ENCODE measurements at places on chromosomes 5 and 9.

- no peak for DNase-seq
Measured at GRCh38 chr9:36878986-36879982, 154.8 kb downstream of the PAX5 start.

DNA sequence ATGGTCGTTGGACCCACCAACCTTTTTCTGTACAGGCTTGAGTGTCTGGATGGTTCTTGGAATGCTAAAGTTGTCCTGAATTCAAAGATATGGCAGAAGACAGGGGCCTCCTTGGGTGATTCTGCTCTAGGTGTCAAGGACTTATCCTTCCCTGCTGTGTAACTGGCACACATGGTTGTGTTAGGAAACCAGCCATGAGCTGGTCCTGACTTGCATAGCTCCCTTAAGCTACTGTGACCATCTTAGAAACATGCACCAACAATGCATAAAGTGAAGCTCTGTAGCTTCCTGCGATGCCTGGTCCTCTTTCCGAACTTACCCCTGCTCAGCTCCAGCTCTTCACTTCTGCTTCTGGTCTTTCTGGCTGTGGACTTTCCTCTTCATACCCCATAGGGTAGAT lies 224.6 kb downstream of the TLE4 start:
- no peak for DNase-seq

DNA sequence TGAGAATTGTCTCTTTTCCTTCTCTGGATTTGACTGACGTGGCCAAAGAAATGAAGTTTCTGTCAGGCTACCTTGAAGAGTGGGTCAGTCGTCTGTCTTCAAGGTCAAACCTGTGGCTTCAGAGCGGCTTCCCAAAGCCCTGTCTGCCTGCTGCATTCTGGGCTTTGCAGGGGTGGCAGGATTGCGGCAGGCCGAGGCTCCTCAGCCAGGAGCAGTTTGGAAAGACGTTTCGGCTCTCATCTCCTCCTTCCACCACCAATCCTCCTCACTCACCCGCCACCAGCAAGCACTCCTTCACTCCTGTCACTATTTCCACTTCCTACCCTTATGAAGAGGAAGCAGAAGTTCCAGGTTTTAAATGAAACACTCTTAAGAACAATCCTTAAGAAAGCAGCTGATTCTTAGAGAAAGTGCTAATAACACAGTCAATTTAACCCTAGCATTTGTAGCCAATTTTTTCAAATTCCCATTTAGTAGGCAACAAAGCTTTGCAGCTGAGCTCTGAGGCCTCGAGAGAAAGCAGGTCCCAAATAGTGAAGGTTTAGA lies 351.7 kb downstream of the ZNF608 start:
- no peak for DNase-seq

GRCh38 chr5:154546719-154547118 lies 68.7 kb upstream of the HAND1 start:
- DNase-seq, result no peak

DNA sequence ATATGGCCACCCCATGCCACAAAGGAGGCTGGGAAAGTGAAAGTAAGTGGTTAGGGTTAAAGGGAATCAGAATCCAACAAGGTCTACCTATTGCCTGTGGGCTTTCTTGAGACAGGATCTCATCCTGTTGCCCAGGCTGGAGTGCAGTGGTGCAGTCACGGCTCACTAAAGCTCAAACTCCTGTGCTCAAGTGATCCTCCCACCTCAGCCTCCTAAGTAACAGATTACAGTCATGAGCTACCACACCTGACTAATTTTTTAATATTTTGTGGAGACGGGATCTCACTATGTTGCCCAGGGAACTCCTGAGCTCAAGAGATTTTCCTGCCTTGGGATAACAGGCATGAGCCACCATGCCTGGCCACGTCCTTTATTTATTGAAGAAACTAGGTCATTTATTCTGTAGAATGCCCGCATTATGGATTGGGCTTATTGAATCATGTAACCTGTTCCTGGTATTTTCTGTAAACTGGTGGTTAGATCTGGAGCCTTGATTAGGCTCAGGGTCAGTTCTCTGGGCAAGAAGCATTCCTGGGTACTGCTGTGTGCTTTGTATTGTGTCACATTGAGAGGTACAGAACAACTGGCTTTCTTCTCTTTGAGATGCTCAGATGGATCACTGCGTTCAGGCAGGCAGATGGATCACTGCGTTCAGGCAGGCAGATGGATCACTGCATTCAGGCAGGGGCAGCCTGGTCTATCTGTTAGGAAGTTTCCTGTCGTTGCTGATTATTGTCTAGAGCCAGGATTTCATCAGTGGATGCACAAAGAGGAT lies 41.6 kb downstream of the ERGIC1 start:
- DNase-seq, result no peak

DNA sequence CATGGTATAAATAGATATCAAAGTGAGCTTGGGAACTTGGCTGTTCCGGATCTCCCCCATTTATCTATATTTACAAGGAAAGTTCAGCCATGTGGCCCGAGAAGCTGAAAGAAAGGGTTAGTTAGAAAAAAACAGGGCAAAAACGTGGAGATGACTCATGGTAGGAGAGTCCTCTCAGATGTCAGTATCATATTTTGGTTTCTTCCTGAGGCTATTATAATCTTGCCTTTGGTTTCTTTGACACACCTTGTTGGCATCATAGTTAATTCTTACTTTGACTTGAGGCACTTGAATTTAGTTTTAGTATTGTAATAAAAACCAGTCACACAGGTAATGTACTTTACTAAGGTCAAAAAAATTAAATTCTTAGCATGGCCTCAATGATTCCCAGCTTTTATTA lies 59.9 kb downstream of the GABRA6 start:
- no peak for DNase-seq

DNA sequence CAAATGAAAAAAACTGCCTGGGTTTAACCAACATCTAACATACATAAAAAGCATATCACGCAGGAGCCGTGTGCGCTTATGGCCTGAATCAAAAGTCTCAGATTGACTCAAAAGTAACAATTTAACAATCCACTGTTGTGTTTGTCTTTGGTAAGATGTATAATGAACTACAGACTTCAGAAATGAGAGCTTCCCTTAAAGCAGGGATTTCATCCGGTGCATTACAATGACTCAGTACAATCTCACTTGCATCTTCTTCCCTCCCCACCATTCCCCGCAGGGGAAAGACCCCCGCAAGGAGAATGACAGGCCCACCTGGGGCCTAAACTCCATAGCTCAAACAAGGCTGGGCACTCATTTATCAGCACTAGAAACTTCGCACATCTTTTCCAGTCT lies 1.4 kb downstream of the ZFR start:
- DNase-seq, result no peak

DNA sequence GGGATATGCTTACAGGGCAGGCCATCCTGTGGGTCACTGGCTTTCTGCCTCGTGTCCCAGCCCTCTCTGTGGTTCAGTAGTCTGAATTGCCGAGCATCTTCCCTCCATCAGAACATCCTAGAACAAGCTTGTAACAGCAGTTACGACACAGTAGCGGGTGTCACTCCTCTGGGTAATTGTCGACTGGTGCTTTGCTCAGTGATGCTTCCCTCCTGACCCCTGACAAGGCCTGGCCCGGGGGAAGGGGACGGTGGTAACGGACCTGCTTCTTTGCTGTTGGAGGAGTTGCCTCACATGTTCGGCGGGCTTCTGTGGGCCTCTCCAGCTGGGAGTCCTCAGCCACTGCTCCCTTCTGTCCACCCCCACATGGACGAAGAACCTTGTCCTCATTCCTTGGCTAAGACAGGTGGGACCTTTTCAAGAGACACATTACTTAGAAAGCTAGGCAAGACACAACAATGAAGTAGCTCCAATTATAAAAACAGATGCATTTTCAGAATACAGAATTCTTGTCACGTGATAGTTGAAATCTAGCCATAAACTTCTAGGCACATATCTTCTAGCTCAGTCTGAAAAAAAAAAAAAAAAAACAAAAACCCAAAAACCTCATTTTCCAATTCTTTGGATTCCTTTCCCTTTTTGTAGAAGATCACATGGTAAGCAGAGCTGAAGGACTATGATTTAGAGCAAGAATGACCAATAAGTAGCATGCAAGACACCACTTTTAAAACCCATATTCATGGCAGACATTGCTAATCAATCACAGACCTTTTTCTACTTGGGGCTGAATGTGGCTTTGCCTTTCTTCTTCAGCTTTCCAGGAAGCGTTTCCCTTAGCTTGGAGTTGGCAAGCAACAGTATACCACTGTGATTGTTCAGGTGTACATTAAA lies 25.0 kb downstream of the HMCN2 start:
- no peak for DNase-seq

DNA sequence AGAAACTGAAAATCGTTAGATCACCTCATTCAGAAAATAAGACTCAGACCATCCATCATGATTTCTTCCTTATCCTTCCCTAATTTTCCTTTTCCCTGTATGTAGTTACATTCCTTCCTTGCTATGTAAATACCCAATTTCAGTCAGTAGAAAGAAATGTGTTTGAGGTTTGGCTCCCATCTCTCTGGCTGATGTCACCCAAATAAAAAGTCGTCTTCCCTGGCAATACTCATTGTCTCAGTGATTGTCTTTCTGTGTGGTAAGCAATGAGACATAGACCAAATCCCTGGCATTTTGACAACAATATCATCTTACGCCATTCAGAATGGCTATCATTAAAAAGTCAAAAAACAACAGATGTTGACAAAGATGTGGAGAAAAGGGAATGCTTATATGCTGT lies 303.9 kb upstream of the EDIL3 start:
- DNase-seq, result peak; percentile 90

- DNase-seq, result no peak
Measured at GRCh38 chr9:97041898-97042297, 3.0 kb upstream of the CTSV start.

DNA sequence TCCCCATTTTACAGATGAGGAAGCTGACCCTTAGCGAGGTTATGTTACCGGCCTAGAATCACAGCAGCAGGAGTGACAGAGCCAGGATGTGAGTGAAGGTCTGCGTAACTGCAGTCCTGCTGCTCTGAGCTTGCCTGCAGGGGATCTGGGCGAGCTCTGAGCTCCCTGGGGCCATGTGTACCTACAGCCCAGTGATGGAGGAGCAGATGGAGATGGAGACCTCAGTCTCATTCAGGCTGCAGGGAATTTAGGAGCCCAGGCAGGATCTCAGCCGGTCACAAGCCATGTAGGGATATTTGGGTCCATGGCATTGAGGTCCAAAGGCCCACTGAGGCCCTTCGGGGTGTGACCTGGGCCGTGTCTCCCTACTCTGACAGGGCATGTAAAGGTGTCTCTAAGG lies 170.6 kb downstream of the CACNA1B start:
- DNase-seq, result no peak

GRCh38 chr5:83321483-83322055 lies 150.0 kb upstream of the VCAN start:
- DNase-seq, result no peak

- DNase-seq, result no peak
Measured at GRCh38 chr9:15248081-15248480, 58.9 kb downstream of the TTC39B start.

DNA sequence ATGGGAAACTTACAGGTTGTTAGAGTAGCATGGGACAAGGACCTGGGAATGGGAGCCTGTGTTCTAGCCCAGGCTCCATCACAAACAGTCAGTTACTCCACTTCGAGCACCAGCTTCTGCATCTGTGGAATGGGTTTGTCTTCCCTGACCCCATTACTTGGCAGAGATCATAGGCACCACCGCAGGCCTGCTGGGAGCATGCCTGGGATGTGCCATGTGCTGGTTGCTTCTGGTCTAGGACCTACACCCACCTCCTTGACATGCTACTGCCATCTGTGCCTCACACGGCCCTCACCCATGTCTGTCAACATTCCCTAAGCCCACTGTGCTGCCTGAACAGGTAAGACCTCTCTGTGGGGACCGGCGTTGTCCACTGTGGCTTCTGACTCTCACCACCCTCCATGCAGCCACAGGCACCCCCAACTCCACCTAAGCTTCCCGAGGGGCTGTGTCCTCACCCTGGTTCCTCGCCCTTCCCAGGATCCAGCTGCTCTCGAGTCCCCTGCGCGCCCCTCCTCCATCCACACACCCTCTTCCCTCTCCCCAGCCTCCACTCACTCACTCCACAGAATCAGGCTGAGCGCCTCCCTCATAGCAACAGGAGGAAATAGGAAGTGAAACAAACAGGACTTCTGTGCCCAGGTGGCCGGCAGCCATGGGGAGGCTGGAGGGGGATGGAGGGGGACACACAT lies 85.9 kb upstream of the FAM120A start:
- DNase-seq, result no peak

DNA sequence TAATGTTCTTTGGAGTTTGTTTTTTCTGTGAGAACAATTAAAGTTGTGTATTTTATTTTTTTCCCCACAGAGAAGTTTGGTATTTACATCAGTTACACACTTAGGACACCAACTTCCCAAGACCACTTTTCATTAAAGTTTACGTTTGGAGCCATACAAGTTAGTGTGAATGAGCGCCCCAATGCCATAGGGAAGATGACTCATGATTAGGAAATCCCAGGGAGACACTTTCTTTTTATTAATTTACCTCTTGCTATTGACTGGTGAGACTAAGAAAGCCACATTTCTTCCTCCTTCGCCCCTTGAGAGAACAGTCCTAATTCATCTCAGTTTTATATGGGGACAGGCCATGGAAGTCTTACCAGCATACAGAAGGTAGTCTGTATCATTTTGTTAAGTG lies 57.1 kb downstream of the EDIL3 start:
- no peak for DNase-seq

- peak; percentile 55 for DNase-seq
Measured at GRCh38 chr9:33287087-33287490, 3.2 kb upstream of the NFX1 start.

- no peak for DNase-seq
Measured at GRCh38 chr5:142847898-142848790, 78.0 kb downstream of the ARHGAP26 start.

DNA sequence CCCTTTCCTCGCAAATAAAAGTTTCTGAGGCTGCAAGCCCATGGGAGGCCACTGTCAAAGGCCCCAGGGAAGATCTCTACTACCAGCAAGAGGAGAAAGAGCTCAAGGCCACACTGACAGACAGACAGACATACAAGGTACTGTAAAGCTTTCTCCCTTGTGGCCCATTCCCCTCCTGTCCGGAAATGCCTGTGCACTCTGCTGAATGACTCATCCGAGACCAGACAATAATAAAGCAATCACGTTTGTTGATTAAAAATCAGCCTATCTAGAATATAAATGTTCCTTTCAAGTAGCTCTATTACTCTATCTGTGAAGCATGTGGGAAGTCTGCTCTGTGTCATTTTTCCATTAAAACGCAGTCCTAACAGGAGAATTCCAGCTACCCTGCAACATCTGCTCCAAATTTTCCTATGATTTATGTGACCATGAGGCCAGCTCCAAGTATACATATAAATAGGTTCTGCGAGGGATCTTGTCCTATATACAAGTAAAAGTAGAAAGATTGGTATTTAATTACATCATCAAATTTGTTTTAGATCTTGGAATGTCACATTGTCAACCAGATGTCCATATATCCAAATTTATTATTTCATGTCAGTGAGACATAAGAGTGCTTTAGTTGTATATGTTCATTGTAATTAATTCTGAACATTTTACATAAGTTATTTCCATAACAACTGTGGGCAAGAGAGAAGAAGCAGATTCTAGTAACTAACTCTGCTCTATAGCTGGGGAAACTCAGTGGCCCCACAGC lies 34.7 kb upstream of the TGFBI start:
- DNase-seq, result peak; percentile 84

- no peak for DNase-seq
Measured at GRCh38 chr9:105065098-105066088, 137.4 kb upstream of the ABCA1 start.

- no peak for DNase-seq
Measured at GRCh38 chr9:129095170-129095667, 14.3 kb downstream of the DOLPP1 start.
